Calu3 (cell line): ENCODE measurements at places on chromosomes 11 and 22. TPM values are rescaled to one million over a fixed set of nuclear protein-coding genes. Genes with fewer than 3 reads are reported as not detected.

Gene CRYBB2
- 0.42 TPM in 1 of 2 replicates, not detected in the other for total RNA-seq

Gene CBX7
- total RNA-seq, result 10.5 and 11.8 TPM in 2 replicates

Gene KCNJ1
- 0.17 TPM in 1 of 2 replicates, not detected in the other for total RNA-seq

Gene C11orf97
- total RNA-seq, result not detected in 2 replicates

Gene RASL10A
- 1.6 and 2.2 TPM in 2 replicates for total RNA-seq

Gene PRR33
- total RNA-seq, result not detected in 2 replicates

Gene NDUFA6
- total RNA-seq, result 61.6 and 68.0 TPM in 2 replicates
